NCI-H510A treated with DMSO at 0.1 percent for 48 hours (cell line): ENCODE measurements at places on chromosomes 5 and 9.

DNA sequence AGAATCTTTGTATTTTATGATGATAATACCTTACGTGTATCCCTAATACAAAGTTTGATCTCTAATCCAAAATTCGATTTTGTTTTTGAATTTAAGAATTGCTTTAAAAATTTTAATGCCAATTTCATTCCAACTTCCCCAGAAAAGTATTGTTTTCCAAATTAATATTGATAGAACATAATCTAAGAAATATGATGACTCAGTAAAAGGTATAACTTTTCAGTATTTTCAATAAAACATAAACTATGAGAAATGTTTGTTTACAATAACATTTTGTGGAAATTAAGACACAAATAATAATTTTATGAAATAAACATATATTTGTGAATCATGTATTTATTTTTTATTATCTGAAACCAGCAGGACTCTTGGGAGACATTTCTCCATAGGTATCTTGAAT is 931.6 kb downstream of the EFNA5 start:
- DNase-seq = no peak

DNA sequence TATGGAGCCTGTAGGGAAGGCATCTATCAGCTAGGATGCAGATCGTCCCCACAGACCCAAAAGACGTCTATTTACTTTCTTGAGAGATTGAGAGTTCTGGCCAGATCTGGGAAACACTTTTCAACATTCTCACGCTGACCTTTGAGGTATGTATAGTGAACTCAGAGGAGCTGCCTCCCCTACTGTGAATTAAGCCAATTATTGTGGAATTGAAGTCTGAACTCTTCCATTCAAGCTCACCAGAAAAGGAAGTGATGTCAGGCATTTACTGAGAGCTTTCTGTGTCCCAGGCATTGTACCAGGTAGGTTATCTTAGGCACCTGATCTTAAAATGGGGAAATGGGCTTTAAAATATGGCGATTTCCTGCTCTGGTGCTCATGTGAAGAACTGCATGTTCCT is 136.5 kb downstream of the SV2C start:
- DNase-seq = no peak

DNA sequence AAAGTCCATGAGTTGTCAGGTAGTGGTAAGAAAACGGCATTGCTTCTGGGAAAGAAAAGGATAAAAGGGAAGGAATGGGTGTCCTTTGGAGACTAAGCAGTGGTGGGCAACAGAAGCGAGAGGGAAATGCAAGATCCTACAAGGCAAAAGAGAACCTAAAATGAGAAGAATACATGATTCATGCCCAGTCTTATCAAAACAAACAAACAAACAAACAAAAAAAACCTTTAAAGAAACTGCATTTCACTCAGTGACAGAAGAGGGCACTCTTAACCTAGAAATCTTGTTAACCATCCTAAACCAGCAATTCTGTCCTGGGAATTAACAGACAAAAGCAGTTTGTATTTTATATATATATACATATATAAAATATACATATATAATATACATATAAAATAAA is 88.5 kb downstream of the SUSD1 start:
- peak; percentile 16 for DNase-seq

GRCh38 chr5:138573949-138574670 is 1.1 kb downstream of the HSPA9 start:
- no peak for DNase-seq

DNA sequence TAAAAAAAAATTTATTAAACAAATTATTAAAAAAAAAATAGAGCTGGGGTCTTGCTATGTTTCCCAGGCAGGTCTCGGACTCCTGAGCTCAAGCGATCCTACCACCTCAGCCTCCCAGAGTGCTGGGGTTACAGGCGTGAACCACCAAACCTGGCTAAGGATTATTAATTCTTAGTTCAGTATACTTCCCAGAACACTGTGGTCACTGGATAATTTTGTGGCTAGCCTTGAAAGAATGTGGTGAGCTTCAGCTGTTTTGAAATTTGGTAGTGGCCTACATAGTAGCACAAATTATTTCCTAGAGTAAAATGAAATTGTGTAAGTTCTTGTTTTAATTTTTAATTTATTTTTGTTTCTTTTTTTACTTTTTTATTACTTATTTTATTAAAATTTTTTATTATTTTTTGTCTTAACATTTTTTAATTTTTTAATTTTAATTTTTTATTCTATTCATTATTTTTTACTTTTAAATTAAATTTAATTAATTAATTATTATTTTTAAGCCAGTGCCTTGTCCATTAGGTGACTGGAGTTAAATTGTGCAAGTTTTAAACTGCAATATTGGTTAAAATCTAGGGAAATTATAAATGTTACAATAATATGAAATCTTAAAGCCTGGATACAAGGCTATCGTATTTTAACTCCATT is 23.0 kb downstream of the ARRDC3 start:
- no peak for DNase-seq

- no peak for DNase-seq
Measured at GRCh38 chr5:125109816-125110215, 363.4 kb upstream of the ZNF608 start.

DNA sequence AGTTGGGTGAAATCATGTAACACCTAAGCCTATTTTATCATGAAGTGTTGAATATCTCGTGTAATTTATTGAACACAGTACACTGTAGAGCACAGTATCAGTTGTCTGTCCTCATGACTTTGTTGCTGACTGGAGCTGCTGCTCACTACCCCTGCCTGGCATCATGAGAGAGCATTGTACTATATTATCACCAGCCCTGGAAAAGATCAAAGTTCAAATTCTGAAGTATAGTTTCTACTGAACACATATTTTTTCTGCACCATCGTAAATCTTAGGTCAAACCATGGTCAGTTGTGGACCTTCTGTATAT is 169.3 kb upstream of the RAI14 start:
- no peak for DNase-seq

DNA sequence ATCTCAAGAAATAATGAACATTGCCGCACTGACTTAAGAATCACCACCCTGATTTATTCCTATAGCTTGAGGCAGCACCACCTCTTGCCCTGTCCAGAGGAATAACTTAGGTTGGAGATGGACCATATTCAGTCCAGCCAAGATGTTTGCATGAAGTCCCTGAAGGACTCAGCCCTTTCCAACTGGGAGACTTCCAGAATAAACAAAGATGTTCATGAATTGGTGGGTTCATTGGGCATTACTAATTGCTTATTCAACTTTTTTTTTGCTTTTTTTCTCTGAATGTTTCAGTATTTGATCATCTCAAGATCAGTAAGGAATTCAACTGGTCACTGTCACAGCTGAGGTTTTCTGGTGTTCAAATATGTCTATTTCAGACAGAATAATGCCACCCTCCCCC is 470.6 kb downstream of the CCDC171 start:
- no peak for DNase-seq

DNA sequence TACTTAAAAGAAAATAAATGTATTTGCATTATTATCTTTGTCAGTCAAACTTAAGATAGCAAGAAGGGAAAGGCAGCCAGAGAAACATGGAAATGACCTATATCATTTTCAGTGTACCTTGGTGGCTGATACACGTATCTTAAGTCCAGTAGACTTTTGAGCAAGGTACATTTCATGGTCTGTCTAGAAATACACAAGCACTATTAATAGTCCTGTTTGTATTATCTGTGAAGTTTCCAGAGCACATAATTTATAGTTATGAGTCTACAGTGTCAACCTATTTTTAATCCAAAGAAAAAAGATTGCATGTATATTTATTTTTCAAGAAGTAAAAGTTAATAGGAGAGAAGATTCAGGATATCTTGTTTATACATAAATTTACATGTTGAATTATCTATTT is 95.7 kb downstream of the IZUMO3 start:
- no peak for DNase-seq

DNA sequence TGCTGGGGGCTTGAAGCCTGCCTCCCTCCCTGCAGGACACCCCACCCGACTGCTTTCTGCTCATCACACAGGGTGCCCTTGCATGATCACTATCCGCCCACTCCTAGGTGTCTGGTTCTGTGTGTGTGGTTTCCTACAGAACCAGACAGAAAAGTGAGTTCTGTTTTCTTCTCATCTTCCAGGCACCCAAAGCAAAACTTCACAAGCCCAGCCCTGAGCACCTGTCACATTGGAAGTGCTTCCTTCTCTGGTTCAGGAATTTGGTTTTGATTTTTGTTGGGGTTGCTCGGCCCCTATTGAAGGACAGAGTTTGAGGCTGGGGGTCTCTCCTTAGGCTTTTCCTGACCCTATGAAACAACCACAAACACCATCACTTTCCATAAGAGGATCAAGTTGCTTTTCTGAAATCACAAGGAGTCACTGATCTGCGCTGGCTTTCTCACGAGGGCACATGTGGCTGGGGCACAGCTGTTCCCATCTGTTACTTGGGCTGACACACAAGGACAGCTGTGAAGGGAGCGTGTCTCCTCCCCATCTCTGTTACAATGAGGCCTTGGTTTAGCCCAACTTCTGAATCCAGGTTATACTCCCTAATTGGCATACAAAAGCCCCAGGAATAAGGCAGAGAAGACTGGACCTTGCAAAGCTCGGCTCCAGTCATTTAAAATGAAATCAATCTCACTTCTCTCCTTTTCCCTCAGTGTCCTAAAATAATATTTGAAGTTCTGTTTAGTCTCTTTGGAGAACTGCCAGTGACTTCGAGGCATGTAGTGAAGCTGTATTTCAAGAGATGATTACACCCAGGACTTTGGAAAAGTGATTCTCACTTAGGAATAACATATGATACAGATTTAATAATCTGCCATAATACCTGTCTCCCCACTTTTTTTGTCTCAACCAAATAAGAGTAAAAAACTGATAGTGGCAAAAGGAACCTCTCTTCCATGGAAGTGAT is 213.1 kb upstream of the GAS1 start:
- DNase-seq = no peak

GRCh38 chr9:34380511-34381315 is 4.0 kb upstream of the MYORG start:
- DNase-seq = peak; percentile 52

- DNase-seq = no peak
Measured at GRCh38 chr5:180098991-180099732, 27.6 kb upstream of the RNF130 start.

- DNase-seq = no peak
Measured at GRCh38 chr9:76949865-76950264, 44.0 kb upstream of the PRUNE2 start.

- no peak for DNase-seq
Measured at GRCh38 chr9:120323125-120323524, 256.8 kb downstream of the CDK5RAP2 start.

DNA sequence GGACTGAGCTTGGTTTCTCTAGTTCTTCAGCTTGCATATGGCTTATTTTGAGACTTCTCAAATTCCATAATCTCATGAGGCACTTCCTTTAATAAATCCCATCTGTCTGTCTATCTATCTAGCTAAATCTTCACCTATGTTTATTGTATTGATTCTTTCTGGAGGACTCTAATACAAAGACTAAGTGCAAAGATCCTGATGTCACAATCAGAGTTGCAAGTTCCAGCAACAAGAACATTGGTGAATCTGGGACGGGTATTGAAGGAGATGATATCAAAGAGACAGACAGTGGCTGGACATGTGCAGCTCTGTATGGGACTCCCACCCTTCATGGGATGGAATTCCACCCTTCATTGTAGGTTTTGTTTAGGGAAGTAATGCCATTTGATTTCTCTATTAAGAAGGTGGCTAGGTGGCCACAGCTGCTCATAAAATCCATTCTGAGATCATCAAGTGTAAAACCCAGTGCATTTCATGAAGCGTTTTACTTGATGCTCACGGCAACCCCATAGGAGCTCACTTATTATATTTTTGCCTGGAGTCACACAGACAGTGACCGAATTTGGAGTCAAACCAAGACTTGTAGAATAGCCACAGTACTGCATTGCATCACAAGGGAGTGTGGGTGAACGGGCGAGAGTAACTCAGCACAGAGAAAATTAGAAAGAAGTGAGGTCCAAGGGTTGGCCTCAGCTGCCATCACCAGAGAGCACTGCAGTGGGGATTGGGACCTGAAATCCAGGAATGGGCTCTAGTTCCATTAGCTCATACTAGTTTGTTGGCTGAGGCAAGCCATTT is 24.9 kb downstream of the TAS2R1 start:
- DNase-seq = no peak

- no peak for DNase-seq
Measured at GRCh38 chr5:128263357-128263756, 179.8 kb downstream of the SLC12A2 start.

DNA sequence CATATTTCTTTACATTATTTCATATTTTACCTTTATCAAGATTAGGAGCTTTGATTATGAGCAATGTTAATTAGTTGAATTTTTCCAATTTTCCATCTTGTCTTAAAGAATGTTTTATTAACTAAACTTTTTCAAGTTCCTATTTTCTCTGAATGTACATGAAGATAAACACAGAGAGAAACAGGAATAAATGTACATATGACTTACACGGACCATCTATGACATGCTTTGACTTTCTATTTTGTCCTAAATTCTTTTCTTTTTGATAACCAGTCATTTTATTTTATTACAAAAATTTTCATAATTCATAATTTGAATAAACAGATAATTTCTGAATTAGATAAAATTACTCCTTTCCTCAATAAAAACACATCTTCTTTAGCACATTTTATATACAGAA is 1038.8 kb upstream of the ARRDC3 start:
- no peak for DNase-seq

DNA sequence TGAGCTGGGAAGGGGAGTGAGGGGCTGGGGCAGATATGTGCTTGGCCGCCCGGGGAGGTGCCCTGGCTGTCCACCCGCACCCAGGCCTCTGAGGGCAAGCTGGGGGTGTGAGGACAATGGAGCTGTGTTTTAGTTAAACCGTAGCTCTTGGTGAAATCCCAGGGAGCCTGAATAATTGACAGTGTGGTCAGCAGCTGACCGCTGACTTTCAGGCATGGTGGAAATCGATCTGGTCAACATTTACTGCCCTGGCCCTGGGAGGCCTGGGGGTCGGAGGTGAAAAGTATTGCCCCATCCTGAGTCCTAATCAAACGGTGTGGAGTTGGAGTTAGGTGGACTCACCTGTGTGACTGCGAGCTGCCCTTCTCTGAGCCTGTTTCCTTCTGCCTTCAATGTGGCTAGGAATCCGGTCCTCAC is 31.2 kb upstream of the CRB2 start:
- no peak for DNase-seq

GRCh38 chr5:120692325-120692724 is 228.2 kb downstream of the PRR16 start:
- no peak for DNase-seq

- no peak for DNase-seq
Measured at GRCh38 chr5:37757980-37758582, 81.8 kb downstream of the GDNF start.

GRCh38 chr9:106228861-106229260 is 534.5 kb downstream of the TMEM38B start:
- no peak for DNase-seq

DNA sequence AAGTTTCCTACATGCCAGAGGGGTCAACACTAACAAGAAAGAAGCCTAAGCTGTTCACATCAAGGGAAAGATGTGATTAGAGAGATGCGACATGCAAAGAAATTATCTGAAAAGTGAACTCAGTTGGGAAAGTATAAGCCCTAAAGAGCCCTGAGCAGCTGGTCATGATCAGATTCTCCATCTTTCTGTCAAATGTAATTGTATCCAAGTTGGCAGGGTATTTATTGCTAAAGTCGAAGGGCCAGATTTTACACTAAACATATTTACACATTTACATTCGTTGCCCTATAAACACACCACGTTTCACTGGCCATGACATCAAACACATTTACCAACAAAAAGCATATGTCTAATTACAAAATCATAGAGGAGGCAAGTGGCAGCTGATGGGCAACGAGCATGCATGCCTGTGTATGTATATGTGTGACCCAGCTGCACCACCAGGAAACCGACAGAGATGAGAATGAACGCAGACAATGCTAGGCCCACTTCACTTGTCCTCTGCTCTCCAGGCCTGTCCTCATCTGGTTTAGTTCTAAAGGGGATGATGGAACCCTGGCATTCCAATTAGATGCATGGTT is 6.3 kb downstream of the FOXD1 start:
- DNase-seq = no peak
